CD4-positive, alpha-beta T cell (primary cell): ENCODE measurements at places on chromosomes 4 and X. TPM values are rescaled to one million over a fixed set of nuclear protein-coding genes. Genes with fewer than 3 reads are reported as not detected.

The GDPD2 gene
- not detected for total RNA-seq

The SULT1E1 gene
- total RNA-seq = not detected

The INPP4B gene
- total RNA-seq = 53.8 TPM

The TLR10 gene
- not detected for total RNA-seq

The ALB gene
- total RNA-seq = 0.63 TPM

The ARHGEF6 gene
- total RNA-seq = 45.3 TPM

The ATP2B3 gene
- not detected for total RNA-seq

The SHROOM3 gene
- not detected for total RNA-seq

The PNMA5 gene
- 0.20 TPM for total RNA-seq
